Epithelial cell of esophagus (primary cell): ENCODE measurements at places on chromosomes 3 and 15.

- DNase-seq = no peak
These were observed 218.1 kb downstream of the MAGI1 start for GRCh38 chr3:65820600-65820999.

DNA sequence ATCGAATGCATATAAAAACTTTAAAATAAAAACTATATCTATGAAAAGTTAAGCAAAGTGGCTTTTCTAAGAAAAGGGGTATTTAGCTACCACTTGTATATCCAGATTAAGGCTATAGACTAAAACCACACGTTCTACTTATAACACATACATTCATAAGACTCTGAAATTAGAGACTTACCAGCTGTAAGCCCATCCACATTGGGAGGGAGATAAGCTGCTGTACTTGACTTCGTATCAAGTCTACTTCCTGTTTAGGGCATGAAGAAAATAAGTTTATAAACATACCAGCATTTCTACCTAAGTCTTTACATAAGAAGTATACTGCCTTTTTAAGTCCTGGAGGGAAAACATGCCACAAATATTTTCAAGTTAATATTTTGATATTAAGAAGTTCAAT lies 27.7 kb downstream of the AQR start:
- DNase-seq = no peak

- DNase-seq = peak; percentile 29
These were observed 39.6 kb downstream of the VPS13C start for GRCh38 chr15:62020576-62021160.

GRCh38 chr3:114687151-114687550 lies 393.3 kb downstream of the TIGIT start:
- DNase-seq = no peak

GRCh38 chr3:149013726-149014125 lies 22.4 kb downstream of the GYG1 start:
- no peak for DNase-seq

DNA sequence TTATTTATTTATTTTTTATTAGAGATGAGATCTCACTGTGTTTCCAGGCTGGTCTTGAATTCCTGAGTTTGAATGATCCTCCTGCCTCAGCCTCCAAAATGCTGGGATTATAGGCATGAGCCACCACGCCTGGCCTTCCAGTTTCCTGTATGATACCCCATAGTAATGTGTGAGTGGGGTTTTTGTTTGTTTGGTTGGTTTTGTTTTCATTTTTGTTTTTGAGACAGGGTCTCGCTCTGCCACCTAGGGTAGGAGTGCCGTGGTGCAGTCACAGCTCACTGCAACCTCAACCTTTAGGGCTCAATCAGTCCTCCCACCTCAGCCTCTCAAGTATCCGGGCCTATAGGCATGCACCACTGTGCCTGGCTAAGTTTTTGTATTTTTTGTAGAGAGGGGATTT lies 30.9 kb downstream of the GOLM2 start:
- DNase-seq = no peak

DNA sequence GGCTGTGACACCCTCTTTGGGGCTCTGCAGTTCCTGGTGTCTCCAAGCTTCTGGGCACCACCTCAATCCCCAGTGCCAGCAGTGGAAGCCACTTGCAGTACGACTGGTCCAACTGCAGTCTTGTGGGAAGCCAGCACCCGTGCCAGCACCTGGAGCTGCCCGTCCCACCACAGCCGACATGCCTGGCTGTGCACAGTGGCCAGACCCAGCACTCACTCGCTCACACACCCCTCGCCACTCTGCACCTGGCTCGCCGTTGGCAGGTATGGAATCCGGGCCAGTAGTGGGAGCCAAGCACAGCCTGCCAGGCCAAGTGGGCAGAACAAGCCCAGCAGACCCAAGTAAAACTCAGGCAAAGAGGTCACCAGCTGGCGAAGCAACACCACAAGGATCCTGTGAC lies 64.1 kb upstream of the IMPG2 start:
- DNase-seq = no peak

- DNase-seq = peak; percentile 21
These were observed 928 bp downstream of the CEP97 start for GRCh38 chr3:101725194-101725889.

DNA sequence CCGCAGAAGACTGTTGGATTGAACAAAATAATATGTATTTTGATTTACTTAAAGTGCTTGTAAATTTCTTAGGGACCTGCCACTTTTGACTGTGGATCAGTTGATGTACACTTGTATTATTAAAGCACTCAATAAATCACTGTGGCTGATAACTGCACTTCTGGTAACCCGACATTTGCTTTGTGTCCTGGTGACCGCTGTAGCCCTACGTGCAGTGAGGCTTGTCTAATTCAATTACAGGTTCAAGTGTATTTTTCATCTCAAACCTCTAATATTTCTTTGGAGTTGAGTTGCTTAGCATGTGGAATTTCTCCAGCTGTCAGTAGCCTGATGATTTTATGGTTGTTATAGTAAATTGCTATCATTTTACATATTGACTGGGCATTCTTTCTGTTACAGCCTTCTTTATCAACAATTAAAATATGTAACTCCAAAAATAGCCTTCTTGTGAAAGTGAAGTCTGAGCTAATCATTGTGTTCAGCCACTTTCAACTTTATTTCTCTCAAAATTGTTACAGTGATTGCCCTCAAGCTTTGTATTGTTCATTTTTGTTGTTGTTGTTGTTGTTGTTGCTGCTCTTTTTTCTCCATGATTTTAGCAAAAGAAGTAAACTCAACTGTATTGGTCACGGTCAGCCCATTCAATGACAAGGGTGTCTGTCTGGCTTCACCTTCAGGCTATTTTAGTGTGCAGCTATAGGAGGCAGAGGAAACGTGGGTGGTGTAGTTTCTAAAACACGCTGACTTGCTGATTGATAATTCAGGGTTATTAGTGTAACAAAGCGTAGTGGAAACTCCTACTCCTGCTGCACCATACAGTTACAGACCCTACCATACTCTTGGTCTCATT lies 215.1 kb upstream of the UBE2E1 start:
- no peak for DNase-seq

- DNase-seq = no peak
These were observed 10.6 kb upstream of the TGM5 start for GRCh38 chr15:43277231-43277823.
